Kidney (tissue), 22 donors: ENCODE measurements at places on chromosomes 3 and 15. TPM values are rescaled to one million over a fixed set of nuclear protein-coding genes. Genes with fewer than 3 reads are reported as not detected.
A peak's percentile ranks its signal among the peaks of the same experiment; 100 is the strongest.

ASB14 gene
- not detected for total RNA-seq

MORC1 gene
- total RNA-seq, result 0.06 TPM

WDR48 gene
- 48.3 TPM for total RNA-seq

ERICH6 gene
- total RNA-seq, result 0.19 TPM

POLQ gene
- 0.35 TPM for total RNA-seq

C3orf33 gene
- 6.0 TPM for total RNA-seq

RGMA gene
- total RNA-seq, result 4.7 TPM

PLSCR4 gene
- total RNA-seq, result 33.0 TPM

ALDH1A3 gene
- total RNA-seq, result 19.6 TPM

EXD1 gene
- total RNA-seq, result not detected

AMIGO3 gene
- total RNA-seq, result not detected

DNA sequence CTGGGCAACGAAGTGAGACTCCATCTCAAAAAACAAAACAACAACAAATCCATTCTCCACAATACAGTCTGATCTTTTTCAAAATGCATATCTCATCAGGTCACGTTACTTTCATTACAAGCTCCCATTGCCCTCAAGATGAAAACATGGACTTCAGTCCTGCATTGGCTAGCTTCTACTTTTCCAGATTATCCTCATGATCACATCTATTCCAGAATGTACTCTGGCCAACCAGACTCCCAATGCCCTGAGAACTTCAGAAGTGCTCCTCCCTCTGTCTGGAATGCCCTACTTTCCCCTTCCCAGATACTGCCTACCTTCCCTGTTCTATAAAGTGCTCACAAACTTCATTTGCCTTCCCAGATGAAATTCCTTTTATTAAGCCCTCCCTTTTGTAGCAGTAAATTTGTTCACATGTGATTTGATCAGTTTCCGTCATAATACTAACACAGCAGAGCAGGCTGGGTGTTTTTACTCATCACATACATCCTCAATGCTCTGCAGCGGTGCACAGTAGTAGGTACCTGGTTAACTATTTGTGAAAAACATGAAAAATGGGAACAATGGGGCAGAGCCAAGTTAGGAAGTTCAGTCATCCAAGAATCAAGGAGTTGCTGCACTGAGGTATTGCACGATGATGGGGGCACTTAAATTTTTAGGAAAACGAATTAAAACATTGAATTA lies 5.3 kb downstream of the RPL22L1 start:
- H3K4me1 ChIP-seq, result no peaks in the 10 kb centered on the region
- no peak overlapping the region for H3K4me3 ChIP-seq
- no peak for DNase-seq
- no peaks in the 10 kb centered on the region for H3K27me3 ChIP-seq

DNA sequence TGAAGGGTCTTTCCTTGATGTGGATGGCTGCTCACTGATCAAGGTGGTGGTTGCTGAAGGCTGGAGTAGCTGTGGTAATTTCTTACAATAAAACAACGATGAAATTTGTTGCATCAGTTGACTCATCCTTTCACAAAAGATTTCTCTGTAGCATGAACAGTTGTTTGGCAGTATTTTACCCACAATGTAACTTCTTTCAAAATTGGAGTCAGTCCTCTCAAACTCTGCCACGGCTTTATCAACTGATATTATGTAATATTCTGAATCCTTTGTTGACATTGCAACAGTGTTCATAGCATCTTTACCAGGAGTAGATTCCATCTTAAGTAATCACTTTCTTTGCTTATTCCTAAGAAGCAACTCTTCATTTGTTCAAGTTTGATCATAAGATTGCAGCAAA lies 252.6 kb downstream of the UBE2E2 start:
- no peaks in the 10 kb centered on the region for H3K4me1 ChIP-seq
- H3K27me3 ChIP-seq, result no peaks in the 10 kb centered on the region
- no peak overlapping the region for H3K4me3 ChIP-seq
- H3K27ac ChIP-seq, result no peak overlapping the region
- DNase-seq, result no peak

GRCh38 chr3:72492240-72492639 lies 356.0 kb downstream of the SHQ1 start:
- no peaks in the 10 kb centered on the region for H3K4me1 ChIP-seq
- no peak overlapping the region for H3K4me3 ChIP-seq
- H3K36me3 ChIP-seq, result no peaks in the 10 kb centered on the region
- H3K27me3 ChIP-seq, result no peaks in the 10 kb centered on the region

DNA sequence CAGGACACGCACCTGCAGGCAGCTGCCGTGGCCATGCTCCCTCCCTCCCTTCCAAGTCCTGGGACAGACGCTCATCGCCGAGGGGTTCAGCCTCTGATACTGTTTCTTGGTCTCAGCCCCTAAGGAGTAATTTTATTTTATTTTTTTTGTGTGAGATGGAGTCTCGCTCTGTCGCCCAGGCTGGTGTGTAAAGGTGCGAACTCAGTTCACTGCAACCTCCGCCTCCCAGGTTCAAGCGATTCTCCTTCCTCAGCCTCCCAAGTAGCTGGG lies 53.7 kb downstream of the ADAMTS7 start:
- no peak overlapping the region for H3K27ac ChIP-seq
- H3K36me3 ChIP-seq, result no peaks in the 10 kb centered on the region
- peaks cover 10% of the 10 kb centered on the region for H3K4me1 ChIP-seq
- H3K4me3 ChIP-seq, result no peak overlapping the region

- H3K27me3 ChIP-seq, result no peaks in the 10 kb centered on the region
- H3K4me1 ChIP-seq, result no peaks in the 10 kb centered on the region
- no peak for DNase-seq
- H3K27ac ChIP-seq, result no peak overlapping the region
- peaks cover 6% of the 10 kb centered on the region for H3K36me3 ChIP-seq
Measured at GRCh38 chr3:49706456-49707112, 12.9 kb downstream of the AMIGO3 start.

DNA sequence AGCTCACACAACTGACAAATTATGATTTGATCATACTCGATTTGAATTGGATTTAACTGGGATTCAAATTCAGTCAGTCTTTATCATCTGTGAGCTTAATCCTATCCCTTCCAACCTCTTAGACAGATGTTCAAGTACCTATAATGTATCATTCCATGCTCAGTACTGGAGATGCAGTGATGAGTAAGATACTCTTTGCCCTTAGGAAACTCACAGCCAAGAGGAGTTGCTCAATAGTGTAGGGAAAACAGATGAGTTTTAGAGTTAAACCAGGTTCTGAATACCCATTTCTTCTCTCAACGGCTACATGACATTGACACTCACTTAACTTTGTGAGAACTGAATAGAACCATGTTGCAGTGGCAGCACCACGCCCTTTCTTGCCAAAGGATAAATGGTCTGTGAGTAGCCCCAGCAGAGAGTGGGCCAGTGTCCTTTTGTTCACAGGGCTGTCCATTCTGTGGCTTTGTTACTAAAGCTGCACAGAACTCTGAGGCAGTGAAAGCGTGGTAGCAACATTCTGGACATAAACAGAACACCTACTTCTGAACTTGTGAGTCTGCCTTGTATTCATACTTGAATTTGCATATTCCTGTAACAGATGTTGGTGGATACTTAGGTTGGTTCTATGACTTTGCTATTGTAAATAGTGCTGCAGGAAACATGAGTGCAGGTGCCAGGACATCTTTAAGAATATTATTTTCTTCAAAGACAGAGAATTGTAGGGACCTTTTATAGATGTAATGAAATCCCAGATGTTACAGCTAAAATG lies 91.6 kb downstream of the RASA2 start:
- DNase-seq, result no peak
- H3K27ac ChIP-seq, result no peak overlapping the region

DNA sequence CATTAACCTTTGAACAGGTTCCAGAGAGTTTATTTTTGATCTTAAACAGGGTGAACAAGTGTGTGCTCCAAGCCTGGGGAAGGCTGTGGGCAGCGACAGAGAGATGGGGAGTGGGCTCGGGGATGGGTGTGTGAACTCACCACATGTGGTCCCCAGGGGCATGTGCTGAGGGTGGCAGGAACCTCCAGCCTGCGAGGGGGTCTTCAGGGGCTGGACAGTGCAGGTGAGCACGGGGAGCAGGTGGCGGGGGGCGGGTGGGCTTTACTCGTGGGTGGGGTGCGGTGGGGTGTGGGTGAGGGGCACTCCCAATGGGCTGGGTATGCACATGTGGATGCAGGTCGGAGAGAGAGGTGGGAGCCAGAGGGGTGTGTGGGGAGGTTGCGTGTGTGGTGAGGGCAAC lies 9.6 kb upstream of the NTRK3 start:
- H3K27me3 ChIP-seq, result no peaks in the 10 kb centered on the region
- H3K4me3 ChIP-seq, result no peak overlapping the region
- H3K36me3 ChIP-seq, result no peaks in the 10 kb centered on the region
- H3K4me1 ChIP-seq, result no peaks in the 10 kb centered on the region
- no peak for DNase-seq

DNA sequence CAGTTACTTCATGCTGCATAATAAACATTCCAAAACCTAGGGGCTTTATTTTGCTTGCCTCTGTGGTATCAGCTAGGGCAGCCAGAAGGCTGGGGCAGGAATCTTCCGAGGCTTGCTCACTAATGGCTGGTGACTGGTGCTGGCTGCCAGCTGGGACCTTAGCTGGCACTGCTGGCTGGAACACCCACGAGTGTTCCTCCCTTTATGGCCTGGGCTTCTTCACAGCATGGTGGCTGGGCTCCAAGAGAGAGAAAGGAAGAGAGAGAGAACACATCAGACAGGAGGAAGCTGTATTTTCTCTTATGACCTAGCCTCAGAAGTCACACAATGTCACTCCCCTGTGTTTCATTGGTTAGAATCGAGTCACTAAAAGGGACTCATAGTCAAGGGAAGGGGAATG lies 23.9 kb upstream of the CDCP1 start:
- no peaks in the 10 kb centered on the region for H3K36me3 ChIP-seq
- DNase-seq, result no peak
- H3K27me3 ChIP-seq, result no peaks in the 10 kb centered on the region
- H3K27ac ChIP-seq, result no peak overlapping the region

DNA sequence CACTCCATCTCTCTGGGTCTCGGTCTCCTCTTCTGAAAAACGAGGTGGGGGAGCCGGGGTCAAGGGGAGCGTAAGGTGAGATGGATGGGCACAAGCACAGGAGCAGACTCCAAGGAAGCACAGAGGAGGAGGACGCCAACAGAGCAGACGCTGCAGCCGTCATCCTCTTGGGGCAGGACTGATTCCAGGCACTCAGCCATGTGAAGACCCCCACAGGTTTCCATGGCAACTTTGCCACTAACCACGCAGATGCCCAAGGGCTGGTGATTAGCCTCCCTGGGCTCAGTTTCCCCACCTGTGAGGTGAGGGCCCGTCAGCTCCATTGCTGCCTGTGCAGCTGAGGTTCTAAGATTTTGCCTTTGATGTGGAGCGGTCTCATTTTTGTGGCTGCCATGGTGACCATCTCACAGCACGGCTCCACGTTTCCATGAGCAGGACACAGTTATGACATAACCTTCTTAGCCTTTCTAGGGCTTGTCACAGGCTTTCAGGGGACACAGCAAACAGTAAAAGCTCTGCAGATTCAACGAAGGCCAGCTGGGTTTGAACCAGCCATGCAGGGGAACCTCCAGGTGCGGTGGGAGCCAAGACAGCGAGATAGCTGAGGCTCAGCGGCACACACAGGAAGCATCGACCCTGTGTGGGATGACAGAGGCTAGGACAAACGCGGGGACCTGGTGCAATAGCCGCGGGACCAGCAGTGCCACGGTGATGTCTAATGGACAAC lies 170.3 kb downstream of the NUP210 start:
- no peaks in the 10 kb centered on the region for H3K27me3 ChIP-seq
- peak; percentile 54 for DNase-seq
- H3K36me3 ChIP-seq, result no peaks in the 10 kb centered on the region
- H3K27ac ChIP-seq, result no peak overlapping the region
- H3K4me1 ChIP-seq, result no peaks in the 10 kb centered on the region
- no peak overlapping the region for H3K4me3 ChIP-seq

GRCh38 chr3:124276133-124276532 lies 284.2 kb upstream of the ROPN1 start:
- no peaks in the 10 kb centered on the region for H3K27me3 ChIP-seq
- H3K4me3 ChIP-seq, result no peak overlapping the region
- no peaks in the 10 kb centered on the region for H3K36me3 ChIP-seq
- H3K4me1 ChIP-seq, result peaks cover 12% of the 10 kb centered on the region

GRCh38 chr3:195595785-195596531 lies 12.2 kb upstream of the APOD start:
- H3K36me3 ChIP-seq, result no peaks in the 10 kb centered on the region
- H3K4me3 ChIP-seq, result no peak overlapping the region
- H3K4me1 ChIP-seq, result no peaks in the 10 kb centered on the region
- DNase-seq, result no peak
